ENCODE measurements at places on chromosomes 7 and 10.

GRCh38 chr7:46550864-46551263 is 629.8 kb upstream of the IGFBP3 start:
- no peak for DNase-seq

- DNase-seq, result no peak
Measured at GRCh38 chr10:110285501-110285900, 19.2 kb downstream of the SMNDC1 start.

DNA sequence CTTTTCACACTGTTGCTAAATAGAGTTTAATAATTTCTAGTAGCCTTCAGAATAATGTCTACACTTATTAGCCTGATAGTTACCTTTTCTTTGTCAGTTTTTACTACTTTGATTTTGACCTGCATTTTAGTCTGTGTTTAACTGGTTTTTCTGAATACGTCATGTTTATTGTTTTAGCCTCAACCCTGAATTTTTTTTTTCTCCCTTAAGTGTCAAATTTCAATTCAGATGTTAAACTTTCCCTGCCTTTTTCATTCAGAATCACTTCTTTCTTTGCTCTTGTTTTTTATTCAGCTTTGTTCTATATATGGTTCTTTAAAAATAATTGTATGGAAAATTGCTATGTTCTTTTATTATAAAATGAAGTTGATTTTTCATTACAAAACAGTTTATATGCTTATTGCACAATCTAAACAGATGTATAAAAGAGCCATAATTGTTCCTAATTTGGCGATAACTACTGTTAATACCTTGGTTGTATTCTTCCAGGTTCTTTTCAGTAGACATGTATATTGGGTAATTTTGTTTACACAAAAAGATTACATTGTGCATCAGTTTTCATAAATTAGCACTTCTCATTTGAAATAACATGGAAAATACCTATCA is 159.7 kb downstream of the ADK start:
- no peak for DNase-seq

GRCh38 chr10:79266084-79266483 is 81.2 kb upstream of the PPIF start:
- no peak for DNase-seq

GRCh38 chr7:129159539-129159938 is 15.0 kb downstream of the TSPAN33 start:
- DNase-seq, result no peak

DNA sequence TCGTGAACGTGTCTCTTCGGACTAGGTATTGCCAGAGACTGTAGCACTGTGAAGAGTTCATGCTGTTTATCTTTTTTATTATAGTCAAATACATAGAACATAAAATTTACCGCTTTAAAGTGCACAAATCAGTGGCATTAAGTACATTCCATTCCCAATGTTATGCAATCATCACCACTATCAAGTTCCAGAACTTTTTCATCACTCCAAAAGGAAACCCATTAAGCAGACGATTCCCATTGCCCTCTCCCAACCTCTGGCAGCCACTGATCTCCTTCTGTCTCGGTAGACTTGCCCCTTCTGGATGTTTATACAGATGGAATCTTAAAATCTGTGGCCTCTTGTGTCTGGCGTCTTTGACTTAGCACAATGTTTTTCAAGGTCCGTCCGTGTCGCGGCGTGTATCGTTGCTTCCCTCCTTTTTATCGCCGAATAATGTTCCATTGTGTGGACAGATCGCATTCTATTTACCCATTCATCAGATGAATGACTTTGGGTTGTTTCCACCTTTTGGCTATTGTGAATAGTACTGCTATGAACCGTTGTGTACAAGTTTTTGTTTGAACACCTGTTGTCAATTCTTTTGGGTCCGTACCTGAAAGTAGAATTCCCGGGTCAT is 2.7 kb downstream of the PROSER2 start:
- no peak for DNase-seq

- no peak for DNase-seq
Measured at GRCh38 chr7:129626896-129627295, 15.4 kb downstream of the NRF1 start.

DNA sequence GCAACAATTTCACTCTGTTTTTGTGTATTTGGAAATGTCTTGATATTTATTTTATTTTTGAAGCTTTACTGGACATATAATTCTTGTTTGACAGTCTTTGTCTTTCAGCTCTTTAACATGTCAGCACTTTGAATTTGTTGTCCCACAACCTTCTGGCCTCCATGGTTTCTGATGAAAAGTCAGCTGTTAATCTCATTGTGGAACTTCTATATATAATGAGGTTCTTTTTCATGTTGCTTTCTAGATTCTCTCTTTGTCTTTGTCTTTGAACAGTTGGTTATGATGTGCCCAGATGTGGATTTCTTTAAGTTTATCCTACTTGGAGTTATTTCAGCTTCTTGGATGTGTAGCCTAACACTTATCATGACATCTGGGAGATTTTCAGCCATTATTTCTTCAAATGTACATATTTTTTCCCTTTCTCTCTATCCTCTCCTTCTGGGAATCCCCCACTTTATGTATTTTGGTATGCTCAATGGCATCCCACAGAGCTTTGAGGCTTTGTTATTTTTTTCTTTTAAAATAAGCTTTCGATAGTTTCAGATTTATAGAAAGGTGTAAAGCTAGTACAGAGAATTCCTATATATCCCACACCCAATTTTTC is 9.5 kb upstream of the LMTK2 start:
- no peak for DNase-seq

- DNase-seq, result no peak
Measured at GRCh38 chr10:69057951-69058297, 30.0 kb upstream of the SRGN start.

Measured in NCI-H1048 (cell line).